ENCODE measurements at places on chromosomes 12 and 14.

DNA sequence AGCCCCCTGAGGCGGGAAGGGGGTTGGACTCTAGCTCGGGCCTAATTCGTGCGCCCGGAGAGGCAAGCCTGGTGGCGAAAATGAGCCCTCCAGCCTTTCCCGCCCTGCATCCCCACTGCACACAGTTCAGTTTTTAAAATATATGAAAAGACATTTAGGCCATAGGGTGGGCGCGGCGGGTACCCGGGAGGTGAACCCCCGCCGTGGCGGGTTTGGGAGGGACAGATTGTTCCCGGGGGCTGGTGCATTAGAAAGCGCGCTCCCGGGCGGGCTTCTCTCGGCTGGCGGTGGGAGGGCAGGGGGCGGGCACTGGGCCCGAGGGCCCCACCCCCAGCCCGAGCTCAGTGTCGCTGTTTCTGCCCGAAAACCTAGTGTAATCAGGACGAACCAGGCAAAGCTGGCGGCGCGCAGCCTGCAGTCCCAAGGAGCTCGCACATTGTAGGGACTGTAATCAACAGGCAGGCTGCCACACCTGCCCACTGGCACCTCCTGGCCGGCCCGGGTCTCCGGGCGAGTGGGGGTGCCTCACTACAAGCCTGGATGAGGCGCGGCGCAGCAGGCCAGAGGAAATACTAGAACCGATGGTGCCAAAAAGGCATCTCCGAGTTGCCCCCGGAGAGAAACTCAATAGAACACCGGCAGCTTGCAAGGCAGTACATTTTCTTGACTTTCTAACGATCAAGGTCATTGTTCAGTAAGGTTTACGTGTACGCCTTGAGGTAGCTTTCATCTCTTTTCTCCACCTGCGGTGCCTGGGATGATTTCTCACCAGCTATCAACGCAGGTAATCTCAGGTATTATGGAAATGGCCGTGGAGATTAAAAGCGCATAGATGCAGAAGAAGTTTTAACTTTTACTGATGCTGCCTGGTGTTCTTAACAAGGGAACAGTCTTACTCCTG, 764 bp upstream of the SPTB start:
- no peak for DNase-seq

DNA sequence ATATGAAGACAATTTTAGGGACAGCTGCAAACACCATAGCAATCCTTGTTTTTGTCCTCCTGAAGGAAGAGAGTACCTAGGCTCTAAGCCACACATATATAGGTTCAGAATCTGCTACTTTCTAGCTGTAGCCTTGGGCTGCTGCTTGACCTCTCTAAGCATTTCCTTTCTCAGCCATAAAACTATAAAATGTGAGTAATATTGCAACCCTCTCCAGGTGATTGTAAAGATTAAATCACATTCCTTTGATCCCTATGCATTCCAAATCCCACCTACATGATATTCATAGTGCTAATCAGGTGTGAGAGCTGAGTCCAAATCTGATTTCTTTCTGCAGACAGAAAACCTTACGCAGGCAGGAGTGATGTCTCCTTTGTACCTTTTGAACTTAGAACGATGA, 913.5 kb downstream of the VRK1 start:
- DNase-seq: no peak

DNA sequence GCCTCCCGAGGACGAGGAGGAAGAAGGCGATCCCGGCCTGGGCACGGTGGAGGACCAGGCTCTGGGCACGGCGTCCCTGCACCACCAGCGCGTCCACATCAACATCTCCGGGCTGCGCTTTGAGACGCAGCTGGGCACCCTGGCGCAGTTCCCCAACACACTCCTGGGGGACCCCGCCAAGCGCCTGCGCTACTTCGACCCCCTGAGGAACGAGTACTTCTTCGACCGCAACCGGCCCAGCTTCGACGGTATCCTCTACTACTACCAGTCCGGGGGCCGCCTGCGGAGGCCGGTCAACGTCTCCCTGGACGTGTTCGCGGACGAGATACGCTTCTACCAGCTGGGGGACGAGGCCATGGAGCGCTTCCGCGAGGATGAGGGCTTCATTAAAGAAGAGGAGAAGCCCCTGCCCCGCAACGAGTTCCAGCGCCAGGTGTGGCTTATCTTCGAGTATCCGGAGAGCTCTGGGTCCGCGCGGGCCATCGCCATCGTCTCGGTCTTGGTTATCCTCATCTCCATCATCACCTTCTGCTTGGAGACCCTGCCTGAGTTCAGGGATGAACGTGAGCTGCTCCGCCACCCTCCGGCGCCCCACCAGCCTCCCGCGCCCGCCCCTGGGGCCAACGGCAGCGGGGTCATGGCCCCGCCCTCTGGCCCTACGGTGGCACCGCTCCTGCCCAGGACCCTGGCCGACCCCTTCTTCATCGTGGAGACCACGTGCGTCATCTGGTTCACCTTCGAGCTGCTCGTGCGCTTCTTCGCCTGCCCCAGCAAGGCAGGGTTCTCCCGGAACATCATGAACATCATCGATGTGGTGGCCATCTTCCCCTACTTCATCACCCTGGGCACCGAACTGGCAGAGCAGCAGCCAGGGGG, 979 bp downstream of the KCNA5 start:
- no peak for DNase-seq

- no peak for DNase-seq
Measured at GRCh38 chr14:28879573-28879996, 113.0 kb downstream of the FOXG1 start.

DNA sequence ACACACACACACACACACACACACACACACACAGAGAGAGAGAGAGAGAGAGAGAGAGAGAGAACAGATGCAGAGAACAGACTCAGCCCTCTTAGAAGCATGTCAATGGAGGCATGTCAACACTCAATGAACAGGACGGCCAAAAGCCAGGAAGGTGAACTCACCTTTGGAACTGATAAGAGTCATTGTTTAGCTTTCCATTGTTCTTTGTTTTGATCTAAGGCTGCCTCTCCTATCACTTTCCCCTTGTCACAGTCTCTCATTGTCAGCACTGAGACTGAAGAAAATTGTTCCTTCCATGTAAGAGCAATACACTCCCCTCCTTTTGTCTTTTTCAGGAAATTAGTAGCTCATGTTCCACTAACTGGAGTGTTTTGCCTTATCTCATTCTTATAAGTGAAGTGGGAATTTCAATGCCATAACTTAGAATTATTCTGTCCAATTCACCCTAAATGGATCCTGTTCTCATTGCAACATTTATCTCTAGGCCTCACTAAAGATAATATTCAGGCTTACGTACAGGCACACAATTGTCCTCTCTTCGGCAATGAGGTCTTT, 218.0 kb downstream of the DUSP6 start:
- no peak for DNase-seq

- DNase-seq: no peak
Measured at GRCh38 chr14:92523752-92524151, 10.2 kb downstream of the RIN3 start.

DNA sequence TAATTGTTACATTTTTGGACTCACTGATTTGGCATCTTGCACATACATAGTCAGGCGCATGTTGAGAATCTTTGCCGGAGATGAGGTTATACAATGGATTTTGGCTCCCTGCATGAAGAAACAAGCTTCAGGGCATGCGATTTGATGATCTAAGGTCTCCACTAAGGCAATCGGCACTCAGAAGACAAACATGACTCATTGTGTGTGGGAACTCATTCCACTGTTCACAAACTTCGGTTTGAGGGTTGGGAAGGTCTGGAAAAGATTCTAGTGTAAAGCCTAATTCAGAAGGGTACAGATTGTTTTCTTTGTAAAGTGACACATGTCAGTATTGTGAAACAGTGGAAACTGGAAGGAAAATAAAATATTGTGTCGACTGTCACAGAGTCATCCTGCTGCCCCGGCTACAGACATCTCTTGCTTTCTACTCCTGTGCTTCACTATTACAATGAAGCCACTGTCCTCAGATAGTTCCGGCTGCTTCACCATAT, 192.6 kb upstream of the HMGA2 start:
- DNase-seq: peak; percentile 44

- peak; percentile 91 for DNase-seq
Measured at GRCh38 chr12:122841544-122842321, 6.5 kb downstream of the HIP1R start.

DNA sequence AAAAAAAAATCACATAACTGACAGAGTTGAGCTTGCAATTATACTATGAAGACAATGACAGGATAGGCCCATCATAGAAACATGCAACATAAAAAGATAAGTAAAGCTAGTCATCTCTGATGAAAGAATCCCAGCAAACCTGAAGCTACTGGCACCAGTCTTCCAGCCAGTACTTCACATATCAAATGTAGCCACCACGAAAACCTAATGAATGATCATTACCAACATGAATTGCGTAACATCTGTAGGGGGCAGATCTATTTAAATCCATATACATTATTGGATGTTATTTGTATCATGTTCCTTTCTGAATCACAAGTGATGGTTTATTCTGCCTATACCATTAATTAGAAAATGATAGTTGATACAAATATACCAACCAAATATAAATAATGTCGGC, 73.9 kb downstream of the BCAT1 start:
- DNase-seq: no peak
